Anterior cingulate cortex (tissue), 58 donors: ENCODE measurements at places on chromosomes 5 and 9.
A peak's percentile ranks its signal among the peaks of the same experiment; 100 is the strongest.

DNA sequence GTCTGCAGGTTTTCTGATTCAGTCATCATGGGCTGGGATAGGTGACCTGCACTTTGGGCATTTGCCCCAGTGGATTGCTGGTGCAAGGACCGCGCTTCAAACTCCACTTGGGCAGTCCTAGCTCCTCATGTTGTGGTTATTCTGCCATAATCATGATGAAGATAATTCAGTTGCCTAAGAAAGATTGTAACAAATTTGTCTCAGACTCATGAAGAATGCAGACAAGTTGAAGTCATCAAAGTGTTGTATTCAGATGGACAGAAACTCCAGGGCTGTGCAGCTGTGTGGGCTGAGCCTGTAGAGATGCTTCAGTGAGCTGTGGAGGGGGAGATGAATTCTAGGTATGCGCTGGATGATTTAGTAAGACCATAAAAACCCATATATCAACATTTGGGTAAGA, 38.5 kb downstream of the TARS1 start:
- no peak for DNase-seq

DNA sequence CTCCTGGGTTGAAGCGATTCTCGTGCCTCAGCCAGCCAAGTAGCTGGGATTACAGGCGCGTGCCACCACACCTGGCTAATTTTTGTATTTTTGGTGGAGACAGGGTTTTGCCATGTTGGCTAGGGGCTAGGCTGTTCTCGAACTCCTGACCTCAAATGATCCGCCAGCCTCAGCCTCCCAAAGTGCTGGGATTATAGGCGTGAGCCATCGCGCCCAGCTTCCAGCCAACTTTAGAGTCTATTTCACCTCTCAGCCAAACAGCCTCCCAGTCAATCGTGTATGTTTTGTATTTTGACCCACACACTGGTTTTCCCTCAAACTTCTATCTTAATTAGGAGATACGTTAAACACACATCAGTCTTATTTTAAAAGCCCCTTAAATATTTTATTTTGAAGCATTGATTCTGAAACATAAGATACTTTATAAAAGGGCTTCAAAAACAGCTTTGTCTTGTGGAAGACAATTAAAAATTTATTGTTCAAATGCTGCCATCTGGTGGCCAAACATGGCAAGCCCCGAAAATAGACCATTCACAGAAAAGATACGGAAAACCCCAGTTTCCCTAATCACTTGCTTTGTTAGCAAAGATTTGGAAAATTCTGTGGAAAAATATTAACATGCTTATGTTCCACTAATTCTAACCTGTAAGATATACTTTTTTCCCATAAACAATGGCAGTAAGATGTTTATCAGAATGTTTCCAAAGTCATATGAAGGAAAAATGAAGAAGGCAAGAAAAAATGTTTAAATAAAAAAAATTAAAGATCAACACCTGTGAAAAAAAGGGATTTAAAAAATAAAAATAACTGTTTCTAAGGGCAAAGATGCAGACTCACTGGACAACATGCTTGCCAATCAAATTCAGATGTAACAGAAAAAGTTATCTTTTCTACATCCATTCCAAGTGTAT, 33.1 kb downstream of the APTX start:
- DNase-seq: peak; percentile 59

DNA sequence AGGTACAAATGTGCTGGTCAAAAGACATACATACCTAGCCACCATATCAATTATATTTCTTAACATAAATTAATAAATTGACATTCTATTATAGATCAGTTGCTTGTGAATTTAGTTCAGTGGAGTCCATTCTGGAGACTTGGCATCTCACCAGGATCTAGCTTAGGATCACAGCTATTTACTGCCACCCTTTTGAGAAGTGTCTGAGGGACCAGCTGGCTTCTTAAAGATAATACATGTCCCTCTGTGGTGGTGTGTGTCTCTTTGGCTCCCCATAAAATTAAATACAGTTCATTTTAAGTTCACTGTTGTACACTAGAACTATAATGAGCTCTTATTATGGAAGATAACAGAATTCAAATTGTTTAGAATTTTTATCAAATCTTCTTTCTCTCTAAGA, 290.7 kb downstream of the PRELID2 start:
- no peak for DNase-seq

DNA sequence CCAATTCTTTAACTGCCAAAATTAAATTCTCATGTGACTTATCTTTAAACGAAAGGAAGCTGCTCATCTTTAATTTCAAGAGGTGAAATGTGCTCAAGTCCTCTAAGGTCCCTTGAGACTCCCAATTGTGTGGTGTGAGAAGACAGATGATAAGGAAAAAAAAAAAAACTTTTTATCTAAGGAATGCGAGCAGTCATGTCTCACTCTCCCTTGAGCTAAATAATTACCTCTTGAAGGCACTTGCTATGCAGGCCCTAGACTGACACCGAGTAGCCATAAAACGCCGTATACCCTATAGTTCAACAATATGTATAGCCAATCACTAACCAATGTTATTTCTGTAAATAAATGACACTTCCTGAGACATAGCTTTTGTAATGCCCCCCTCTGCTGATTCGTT, 1.5 kb upstream of the DTWD2 start:
- no peak for DNase-seq

GRCh38 chr9:81474792-81475191, 214.6 kb downstream of the TLE1 start:
- DNase-seq: no peak

- no peak for DNase-seq
Observed at GRCh38 chr5:33769196-33769595, 122.6 kb downstream of the ADAMTS12 start.

DNA sequence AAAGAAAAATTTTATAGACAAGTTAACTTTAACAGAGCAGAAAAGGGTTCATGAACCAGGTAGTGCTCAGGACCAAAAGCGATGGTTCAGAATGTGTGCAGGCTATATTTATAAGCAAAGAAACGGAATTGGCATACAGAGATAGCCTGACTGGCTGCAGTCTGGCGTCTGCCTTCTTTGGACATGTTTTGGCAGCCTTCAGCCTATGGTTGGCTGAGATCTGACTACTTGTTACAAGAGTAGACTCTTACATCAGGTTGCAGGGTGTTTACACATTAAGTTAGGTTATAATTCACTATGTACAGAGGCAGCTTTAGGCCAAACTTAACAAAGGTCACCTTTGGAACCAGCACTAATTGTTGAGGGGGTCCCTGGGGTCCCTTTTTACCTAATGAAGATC, 7.0 kb downstream of the NOP16 start:
- DNase-seq: no peak
